A549 (cell line): ENCODE measurements at places on chromosomes 4 and X. TPM values are rescaled to one million over a fixed set of nuclear protein-coding genes. Genes with fewer than 3 reads are reported as not detected.

DNA sequence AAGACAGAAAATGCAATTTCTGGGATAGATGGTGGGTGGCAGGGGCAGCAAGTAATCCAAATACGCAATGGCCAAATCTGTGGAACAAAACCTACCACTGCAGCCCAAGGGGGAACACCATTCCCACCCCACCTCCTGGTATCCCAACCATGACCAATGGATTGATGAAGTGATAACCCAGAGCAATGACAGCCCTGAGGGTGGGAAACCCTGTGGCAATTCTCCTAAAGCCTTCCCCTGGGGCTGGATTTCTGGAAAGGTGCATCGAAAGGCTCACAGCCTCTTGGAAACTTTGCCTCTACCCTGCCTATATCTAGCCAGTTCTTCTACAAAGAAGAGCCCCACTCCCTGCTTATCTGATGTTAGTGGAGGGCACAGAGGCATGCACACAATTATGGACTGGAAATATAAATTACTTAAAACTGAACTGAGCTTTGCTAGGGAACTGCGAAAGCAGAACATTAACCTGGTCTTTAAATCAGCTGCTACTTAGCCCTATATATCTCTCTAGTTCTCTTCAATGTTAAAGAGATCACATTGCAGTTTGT lies 59.9 kb upstream of the TXK start:
- no peak for DNase-seq

DNA sequence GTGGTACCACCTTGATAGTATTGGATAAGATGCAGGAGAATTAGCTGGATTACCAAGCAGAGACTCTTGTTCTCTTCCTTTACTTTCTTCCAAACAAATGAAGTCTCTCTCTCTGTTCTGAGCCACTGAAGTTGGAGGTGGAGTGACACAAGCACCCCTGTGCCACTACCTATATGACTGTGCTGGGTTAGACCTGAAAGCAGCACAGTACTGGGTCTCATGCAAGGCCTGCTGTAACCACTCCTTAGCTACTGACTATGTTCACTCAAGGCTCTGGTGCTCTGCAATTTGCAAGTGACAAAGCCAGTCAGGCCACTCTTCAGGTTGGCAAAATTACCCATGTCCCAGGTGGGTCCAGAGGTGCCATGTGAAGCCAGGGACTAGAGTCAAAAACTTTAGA lies 389.6 kb upstream of the MAOA start:
- no peak for DNase-seq

GRCh38 chrX:45479835-45480422 lies 279.3 kb upstream of the DIPK2B start:
- peak; percentile 55 for DNase-seq

DNA sequence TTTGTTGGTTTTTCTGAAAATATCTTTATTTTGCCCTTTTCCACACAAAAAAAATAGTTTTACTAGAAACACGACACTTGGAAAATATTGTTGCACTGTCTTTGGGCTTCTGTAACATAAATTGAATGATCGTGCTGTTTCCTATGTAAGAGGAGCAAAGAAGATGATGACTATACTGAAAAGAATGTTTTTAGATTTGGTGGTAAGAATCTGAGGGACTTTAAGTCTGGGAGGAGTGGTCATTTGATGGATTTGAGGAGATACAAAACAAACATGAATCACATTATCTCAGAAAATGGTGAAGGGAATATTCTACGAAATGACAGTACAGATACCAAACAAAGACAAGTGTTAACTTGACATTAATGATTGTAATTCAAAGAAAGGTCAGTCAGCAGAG lies 328.8 kb downstream of the ADAM29 start:
- no peak for DNase-seq

GRCh38 chr4:38804654-38805295 lies at the start of gene TLR1:
TLR1 (minus strand) TSS chr4:38804791; CDS start chr4:38798831, 5,960 bp downstream.
- peak; percentile 56 for DNase-seq

- no peak for DNase-seq
These were observed 43.1 kb upstream of the ZCCHC12 start for GRCh38 chrX:118780509-118780908.

- DNase-seq = no peak
These were observed 67.0 kb downstream of the SLC4A4 start for GRCh38 chr4:71405791-71406190.

Gene XAGE2
- polyA plus RNA-seq = not detected in 3 replicates

Gene GAGE12F
- not detected in 3 replicates for polyA plus RNA-seq

DNA sequence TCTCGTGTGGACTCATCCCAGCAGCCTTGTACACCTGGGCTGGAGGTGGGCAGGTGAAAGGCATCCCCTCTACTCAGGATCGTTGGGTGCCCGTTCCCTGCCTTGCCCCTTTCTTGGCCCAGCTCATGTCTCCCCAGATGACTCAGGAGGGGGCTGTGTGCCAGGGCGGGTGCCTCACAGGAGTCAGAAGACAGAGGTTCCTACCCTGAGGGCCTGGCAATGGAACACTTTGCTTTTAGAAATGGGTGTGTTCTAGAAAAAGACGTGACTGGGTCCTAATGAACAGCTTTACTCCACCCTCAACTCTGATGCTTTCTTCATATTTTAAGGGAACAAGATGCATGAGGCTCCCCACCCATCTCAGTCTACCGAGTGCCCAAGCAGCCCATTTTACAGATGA lies 22.5 kb upstream of the TRIM2 start:
- no peak for DNase-seq

DNA sequence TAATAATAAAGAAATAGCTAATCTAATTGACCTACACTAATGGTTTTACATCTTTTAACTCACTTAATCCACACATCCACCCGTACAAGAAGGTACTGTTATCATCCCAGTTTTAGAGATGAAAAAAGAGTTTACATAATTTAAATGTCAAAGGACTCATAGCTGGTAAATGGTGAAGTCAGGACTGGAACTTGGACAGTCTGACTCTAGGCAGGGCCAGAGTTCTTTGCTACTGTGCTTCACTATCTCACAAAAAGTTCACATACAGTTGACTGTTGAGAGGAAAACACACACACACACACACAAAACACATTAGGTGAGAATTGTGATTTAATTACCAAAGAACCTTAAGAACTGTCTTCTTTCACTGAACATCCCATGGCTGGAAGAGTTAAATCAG lies 71.2 kb upstream of the PRSS48 start:
- DNase-seq = no peak

DNA sequence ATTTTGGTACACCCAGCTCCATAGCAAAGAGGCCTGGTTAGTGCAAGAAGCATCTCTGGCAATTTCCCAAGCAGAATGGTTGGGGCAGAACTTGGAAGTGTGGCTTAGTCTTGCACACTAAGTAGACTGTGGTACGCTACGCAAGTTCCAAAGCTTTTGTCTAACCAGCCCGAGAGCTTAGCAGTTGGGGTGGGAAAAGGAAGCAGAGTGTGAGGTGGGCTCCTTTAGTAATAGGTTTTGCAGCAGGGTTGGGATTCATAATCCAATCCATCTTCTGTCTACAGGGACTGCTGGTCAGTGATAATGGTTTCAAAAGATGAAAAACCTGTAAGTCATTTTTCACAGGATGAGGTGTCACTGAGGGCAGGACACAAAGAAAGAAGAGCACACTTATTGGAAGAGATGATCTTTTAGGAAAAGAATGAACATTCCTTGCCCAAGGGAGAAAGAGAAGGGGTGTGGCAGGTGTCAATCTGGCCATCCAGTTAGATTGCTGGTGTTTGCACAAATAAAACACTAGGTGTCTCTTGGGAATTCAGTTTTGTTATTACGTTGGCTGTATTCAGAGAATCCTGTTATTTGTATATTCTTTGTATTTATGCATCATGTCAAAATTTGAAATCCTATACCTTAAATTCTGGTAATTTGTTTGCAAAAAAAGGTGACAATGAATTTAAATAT lies 244.3 kb downstream of the GPAT3 start:
- peak; percentile 8 for DNase-seq

Gene IQSEC2
- 31.9 to 41.4 TPM (median 37.6 TPM) in 3 replicates for polyA plus RNA-seq

DNA sequence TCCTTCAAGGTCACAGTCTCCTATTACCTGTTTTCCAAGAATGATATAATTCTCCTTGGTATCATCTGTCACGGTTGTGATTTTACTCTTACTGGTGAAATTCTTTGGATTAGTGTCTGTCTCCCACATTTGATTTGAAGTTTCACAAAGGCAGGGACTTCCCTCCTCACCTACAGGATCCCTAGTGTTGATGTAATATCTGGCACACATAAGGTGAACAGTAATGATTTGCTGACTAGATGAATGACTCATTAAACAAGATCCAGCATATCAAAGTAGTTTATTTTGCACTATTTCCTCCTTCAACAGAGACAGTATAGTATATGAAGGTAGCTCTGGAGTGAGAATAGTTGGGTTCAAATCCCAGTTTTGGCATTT lies 135.3 kb upstream of the IL1RAPL2 start:
- DNase-seq = peak; percentile 3

Gene NEUROG2
- not detected in 3 replicates for polyA plus RNA-seq

DNA sequence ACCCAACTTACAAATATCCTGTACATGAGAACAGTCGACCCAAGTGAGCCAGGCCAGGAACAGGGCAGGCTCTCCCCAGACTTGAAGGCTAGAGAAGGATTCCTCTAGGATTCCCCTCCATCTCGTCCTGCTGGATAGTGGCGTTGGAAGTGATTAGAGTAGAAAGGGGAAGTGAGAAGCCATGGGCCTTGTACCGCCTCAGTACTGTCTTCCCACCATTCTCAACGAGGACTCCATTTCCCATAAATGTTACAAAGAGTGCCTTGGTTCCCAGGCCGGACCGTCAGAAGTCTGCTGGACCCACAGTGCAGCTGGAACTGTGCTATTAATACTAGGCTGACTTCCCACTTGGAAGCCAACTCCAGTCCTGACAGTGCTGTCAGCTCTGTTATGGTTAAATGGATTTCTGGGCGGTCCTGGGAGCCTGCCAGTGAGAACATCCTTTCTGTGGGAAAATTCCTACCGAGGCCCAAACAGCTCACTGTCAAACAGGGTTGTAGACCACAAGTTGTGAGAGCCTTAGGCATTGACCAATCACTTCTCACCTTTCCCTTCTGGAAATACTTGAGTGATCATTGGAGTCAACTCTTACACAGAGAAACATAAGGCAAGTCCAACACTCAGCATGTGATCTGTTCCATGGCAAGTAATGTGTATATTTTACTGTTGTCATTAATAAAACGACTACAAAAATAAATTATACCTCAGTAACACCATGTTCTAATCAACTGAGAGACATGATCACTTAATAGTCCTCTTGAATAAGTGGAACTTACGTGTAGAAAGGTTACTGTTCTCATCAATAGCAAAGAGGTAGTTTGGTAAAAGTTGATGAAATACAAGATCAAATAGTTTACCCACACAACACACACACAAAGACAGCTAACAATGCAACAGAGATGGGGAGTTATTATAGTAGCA lies 58.4 kb downstream of the AMELX start:
- no peak for DNase-seq

GRCh38 chrX:153900831-153901752 lies 3.4 kb upstream of the AVPR2 start:
- peak; percentile 68 for DNase-seq

GRCh38 chr4:170414961-170415360 lies 325.2 kb upstream of the AADAT start:
- DNase-seq = no peak

Gene DIPK2B
- polyA plus RNA-seq = not detected in 3 replicates

GRCh38 chr4:5992171-5992827 lies 25.9 kb downstream of the C4orf50 start:
- DNase-seq = no peak

DNA sequence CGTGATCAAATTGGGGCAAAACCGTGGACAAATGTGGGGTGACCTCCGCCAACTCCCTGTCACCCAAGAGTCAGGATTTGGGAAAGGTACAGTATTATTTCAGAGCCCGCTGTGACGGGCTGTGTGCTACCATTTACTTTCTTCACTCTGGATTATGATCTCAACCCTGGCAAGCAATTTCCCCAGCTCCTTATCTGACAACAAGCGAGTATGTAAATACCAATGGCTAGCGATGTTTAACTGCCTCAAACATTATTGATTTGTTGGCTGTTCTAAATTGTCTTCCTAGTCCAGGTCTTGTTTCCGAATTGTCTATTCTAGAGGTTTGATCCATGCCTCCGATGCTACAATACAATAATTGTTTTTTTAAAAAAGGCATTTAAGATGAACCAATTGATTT lies 17.7 kb upstream of the PITX2 start:
- no peak for DNase-seq

Gene GYPA
- not detected in 3 replicates for polyA plus RNA-seq

- no peak for DNase-seq
These were observed 88.9 kb downstream of the RASL11B start for GRCh38 chr4:52951016-52951415.

- no peak for DNase-seq
These were observed 66.0 kb upstream of the GEMIN8 start for GRCh38 chrX:14095702-14096101.

DNA sequence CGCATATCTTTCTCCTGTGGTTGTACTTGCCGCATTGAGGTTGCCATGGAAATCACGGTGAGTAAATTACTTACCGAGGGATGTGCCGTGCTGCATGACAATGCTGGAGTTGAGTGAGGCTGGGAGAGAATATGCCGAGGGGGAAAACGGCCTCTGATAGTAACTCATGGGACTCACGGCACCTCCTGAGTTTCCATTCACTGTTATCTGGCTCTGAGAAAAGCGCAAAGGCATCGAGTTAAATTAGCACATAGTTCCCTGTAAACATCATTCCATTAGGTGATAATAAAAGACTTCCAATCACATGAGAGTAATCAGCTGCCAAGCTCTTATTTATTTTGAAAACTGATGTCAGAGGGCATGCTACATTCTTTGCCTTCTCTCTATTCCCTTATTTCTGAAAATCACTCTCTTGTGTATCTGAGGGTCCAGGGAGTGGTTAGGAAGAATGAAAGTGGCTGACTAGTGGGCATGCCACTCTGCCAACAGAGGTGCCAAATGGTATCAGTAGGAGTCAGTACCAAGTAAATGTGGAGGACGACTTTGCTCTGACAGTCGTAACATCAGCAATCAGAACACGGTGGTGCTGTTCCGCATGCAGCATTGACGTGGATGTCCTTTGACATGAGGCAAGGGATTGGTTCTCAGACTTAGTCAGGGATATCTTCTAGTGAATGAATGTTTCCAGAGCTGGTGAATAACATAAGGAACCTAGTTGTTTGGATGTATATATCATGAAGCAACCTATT lies 126.9 kb upstream of the PDLIM3 start:
- DNase-seq = no peak

Gene RAB9B
- 0.09 to 0.17 TPM (median 0.14 TPM) in 3 replicates for polyA plus RNA-seq

GRCh38 chr4:152138451-152138850 lies 377.6 kb upstream of the GATB start:
- DNase-seq = no peak

DNA sequence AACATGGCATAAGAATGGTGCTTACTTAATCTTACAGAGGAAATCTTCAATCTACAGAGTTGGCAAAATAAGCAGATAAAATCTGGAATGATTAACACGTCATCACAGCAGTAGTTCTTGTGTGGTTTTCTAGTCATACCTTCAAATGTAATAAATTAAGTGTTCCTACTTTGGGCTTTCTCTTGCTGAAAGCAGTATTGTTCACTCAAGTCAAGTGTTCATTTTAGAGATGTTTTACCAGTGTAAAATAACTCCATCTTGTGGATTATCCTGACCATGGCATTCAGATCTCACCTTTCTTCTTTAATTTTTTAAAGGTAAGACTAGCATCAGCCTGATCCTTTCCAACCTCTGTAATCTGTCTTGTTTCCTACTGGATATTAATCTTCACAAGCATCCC lies 72.9 kb downstream of the ADAMTS3 start:
- DNase-seq = no peak

Gene TCEAL9
- 124 to 153 TPM (median 143 TPM) in 3 replicates for polyA plus RNA-seq

GRCh38 chrX:49829016-49829415 lies at the start of gene PAGE4:
PAGE4 (plus strand) TSS chrX:49829303; CDS start chrX:49830429, 1,126 bp downstream.
- no peak for DNase-seq

Gene PRICKLE3
- 12.9 to 14.1 TPM (median 14.0 TPM) in 3 replicates for polyA plus RNA-seq

GRCh38 chr4:36399762-36400353 lies 118.4 kb downstream of the DTHD1 start:
- no peak for DNase-seq

GRCh38 chrX:3143043-3143799 lies 102.0 kb downstream of the ARSF start:
- no peak for DNase-seq
